ENCODE measurements at places on chromosomes 7 and 10.

GRCh38 chr7:55980266-55980665, 15.9 kb downstream of the NIPSNAP2 start:
- no peak for DNase-seq

DNA sequence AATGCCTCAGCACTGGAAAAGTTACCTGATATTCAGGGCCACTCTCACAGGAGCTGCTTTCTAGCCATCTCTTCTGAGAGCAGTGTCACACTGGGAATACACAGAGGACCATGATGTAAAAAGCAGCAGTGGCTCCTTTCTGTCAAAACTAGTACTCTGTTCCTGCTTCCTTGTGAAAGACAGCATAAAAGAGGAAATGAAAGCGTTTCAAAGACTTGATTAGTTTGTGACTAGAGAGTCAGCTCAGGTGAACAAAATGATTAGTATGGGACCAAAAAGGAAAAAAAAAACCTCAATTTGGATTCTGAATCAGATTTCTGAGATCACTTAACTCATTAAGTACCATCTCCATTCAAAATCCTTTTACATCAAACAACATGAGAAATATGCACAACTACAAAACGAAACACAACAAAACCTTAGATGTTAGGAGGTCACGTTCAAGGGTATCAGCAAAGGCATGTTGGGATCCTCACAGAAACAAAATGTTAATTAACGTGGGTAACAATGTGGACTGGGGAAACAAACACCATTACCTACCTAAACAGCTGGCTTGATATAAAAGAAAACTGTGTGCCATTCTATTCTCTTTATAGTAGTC, 103.7 kb downstream of the MACC1 start:
- DNase-seq, result no peak

GRCh38 chr7:151256410-151257045, 8.0 kb upstream of the SMARCD3 start:
- DNase-seq, result no peak

DNA sequence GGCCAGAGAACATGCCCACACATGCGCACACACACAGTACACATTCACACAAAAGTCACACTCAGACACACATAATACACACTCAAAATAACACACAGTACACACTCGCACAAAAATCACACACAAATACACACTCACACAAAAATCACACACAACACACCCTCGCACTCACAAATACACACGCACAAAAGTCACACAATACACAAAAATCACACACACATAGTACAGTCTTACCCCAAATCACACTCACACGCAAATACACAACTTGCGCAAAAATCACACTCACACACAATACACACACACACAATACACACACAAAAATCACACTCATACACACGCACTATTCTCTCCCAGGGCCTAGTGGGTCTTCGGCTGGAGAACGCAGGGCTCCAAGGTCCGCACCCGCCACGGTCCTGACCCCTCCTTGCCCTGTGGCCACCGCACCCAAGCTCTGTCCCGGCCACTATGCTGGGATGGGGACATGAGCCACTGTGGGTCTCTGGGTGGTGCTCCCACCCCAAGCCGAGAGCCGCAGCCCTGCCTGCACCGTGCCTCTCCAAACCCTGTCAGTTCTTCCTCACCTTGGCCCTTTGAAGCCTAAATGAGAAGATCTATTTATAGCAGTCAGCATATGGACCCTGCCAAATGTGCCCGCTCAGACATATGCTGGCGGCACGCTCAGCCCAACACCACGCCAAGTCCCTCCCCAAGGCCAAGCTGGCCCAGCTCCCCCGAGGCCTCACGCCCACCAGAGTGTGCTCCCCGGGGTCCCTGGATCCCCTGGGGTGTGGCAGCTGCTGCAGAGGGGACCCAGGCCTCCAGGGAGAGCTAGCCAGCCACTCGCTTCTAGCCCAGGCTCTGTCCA, 55.9 kb downstream of the ELFN1 start:
- DNase-seq, result no peak

DNA sequence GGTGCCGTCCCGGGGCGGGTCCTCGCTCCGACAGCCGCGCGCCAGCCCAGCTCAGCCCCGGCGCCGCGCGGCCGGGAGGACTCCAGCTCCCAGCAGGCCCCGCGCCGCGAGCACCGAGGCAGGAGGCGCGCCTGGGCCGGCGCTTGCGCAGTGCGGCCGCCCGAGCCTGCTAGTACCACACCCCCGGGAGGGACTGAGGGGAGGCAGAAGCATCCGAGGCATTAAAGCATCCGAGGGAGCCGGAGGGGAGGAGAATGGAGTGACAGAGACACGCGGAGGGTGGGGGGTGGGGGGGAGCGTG, at the start of gene GRK5:
Gene GRK5, plus strand, starts transcription at position 206 of the 301 bp plus-strand sequence. CDS start 347 bp downstream, outside the sequence.
- peak; percentile 93 for DNase-seq

DNA sequence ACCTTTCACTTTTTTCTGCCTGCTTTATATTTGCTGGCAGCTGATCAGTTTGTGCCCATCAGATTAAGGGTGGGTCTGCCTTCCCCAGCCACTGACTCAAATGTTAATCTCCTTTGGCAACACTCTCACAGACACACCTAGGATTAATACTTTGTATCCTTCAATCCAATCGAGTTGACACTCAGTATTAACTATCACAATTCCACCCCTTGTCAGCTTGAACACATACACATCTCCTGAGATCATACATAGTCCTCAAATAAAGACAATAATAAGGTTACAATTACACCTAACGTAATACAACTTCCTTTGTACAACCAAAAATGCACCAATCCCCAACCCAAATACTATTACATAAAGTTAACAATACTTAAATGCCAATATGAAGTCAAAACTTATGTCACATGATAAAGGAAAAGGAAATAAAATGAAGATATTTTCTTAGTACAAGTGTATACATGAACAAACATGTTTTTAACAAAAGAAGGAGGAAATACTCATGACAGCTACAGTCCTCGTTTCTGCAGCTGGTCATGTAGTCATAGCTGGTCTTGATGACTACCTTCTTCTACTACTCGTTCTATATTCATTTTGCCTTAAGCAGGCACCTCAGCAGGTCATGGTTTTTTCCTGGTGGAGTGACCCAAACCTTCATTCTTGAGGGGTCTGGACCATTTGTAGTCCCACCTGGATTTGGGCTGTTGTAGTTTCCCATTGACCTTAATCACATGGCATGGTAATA, 96.7 kb upstream of the CABCOCO1 start:
- DNase-seq, result no peak

DNA sequence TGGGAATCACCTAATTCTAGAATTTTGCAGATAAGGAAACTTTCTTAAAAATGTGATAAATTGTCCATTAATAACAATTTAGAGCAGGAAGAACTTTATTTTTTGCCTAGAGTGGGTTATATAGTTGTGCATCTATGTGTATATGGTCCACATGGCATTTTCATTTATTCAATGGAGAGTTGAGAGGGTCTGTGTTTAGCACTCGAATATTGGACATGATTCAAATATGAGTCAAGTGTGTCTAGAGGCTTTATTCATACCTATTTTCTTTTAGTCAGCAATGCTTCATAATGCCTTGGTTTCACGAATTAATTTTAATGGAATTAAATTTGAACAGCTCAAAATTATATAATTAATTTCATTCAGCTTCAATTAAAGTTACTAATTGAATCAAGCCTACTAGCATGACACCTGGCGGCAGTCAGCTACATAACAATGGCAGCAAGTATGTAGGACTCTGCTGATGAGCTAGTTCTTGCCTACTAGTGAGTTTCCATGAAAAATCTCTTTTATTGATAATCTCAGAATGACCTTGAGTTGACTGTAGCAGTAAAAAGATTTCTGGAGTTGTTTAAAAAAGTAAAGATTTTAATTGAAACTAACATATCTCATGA, 17.7 kb downstream of the MDFIC start:
- no peak for DNase-seq

GRCh38 chr7:4797858-4798705, 22.7 kb downstream of the AP5Z1 start:
- DNase-seq, result peak; percentile 47

DNA sequence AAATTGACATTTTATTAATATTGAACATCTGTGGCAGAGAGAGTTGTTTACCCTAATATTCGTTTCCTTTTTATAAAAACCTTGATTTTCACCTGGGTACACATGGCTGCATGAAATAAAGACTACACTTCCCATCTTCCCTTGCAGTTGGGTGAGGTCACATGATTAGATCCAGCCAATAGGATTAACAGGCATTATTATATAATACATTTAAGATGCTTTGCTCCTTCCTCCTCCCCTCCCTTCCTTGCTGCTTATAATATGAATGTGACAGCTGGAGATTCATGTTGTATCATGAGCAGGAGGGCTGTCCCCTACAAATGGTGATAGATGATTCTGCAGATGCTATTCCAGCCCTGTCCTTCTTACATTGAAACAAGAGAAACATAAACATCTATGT, 146.6 kb downstream of the SH2D4B start:
- DNase-seq, result no peak

GRCh38 chr7:28516390-28517172, 104.3 kb downstream of the CREB5 start:
- no peak for DNase-seq

DNA sequence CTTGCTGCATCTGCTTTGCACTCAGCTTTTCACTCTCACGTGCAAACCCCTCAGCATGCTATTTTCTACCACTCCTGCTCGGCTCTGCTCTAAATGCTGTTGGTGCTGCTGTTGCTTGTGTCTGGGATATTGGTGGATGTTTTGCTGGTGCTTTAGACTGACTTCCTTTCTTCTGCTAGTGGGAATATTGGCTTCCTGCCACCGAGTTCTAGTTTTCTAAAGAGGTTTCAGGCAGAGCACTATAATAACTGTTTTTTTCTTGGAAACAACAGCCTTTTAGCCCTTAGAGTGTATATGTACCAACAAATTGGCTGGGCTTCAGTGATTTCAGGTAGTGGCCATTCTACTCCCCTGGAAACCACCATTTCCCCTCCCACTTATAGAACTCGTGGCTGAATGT, 27.8 kb downstream of the TMEM236 start:
- DNase-seq, result no peak

- no peak for DNase-seq
Observed at GRCh38 chr10:43938810-43939209, 290.1 kb upstream of the ZNF32 start.

GRCh38 chr10:48974510-48975156, 35.0 kb upstream of the LRRC18 start:
- no peak for DNase-seq

GRCh38 chr7:138903186-138903820, 77.9 kb downstream of the KIAA1549 start:
- DNase-seq, result peak; percentile 80

DNA sequence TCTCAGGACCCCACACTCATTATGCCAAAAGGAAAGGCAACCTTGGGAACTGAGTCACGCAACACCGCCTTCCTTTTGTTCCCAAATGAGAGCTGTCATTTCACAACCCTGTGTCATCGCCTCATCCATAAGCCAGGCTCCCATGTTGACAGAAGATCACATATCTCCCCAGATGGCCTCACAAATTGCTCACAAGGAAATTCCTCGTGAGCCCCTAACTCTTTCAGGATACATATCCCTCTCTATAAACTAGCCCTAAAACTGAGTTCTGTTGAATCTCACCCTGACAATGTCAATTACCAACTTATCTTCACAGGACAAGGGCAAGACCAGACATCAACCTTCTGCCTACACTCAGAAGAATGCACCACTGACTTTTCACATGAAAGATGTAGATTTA, 22.6 kb downstream of the CCDC3 start:
- DNase-seq, result no peak

GRCh38 chr7:374706-375311, 84.8 kb downstream of the FOXL3 start:
- peak; percentile 38 for DNase-seq

DNA sequence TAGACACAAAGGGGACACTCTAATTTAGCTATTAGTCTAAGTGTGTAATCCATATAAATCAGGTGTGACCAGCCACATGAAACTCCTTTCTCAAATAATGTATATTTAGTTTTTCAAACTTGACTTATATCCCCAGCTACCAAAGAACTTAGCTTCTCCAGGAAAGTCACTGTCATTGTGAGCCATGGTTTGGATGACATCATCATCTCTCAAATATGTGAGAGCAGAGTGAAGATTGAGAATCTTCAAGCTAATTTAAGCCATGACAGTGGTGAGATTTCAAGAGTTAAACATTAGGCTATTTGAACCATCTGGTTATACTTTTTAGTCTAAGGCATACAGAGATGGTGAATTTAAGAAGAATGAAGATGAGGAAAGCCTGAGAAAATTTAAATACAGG, 1165.6 kb downstream of the CNTNAP2 start:
- no peak for DNase-seq

DNA sequence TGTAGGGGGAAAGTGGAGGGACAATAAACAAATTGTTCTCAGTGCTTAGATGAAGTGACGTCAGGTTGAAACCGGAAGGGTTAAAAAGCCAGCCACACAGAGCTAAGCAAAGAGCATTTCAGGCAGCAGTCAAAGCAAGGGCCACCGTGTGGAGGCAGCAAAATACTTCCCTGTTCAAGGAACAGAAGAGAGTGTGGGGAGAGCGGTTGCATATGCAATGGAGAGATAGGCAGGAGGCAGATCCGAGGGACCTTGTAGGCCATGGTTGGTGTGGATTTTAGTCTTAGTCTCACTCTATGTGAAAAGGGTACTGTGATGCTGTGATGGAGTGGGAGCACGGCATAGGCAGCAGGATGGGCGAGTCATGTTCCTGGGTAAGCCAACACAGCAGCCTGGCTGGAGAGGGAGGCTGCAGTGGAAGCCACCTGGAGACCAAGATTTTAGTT, 3.8 kb upstream of the STN1 start:
- DNase-seq, result no peak

- DNase-seq, result no peak
Observed at GRCh38 chr10:99143651-99144050, 92.0 kb downstream of the HPSE2 start.

DNA sequence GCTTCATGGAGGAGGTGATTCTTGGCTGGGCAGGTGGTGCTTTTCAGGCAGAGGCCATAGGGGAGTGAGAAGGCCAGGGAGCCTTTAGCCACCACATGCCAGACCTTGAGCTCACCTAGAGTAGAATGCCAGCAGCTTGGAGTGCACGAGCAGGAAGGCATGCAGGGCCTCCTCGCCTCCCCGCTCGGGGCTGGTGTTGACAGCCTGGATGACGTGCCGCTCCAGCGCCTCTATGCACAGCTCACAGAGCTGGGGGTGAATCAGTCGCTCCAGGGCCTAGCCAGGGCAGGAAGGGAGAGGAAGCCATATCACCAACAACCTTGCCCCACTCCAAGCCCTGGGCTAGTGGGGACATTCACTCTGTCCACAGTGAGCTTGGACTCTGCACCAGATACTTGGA, 15.7 kb downstream of the HPS1 start:
- no peak for DNase-seq

DNA sequence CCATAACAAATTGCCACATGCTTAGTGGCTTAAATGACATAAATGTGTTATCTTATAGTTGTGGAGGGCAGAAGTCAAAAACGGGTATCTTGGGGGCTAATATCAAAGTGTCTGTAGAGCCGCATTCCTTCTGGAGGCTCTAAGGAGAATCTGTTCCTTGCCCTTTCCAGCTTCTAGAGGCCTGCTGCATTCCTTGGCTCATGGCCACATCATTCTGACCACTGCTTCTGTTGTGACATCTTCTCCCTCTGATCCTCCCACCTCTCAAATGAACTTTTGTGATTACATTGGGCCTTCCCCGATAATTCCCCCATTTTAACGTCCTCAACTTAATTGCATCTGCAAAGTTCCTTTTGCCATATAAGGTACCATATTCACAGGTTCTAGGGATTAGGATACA, 76.1 kb downstream of the CYP26A1 start:
- DNase-seq, result no peak

- no peak for DNase-seq
Observed at GRCh38 chr10:69955897-69956740, 96.5 kb upstream of the MACROH2A2 start.

GRCh38 chr10:132370426-132371340, 26.3 kb upstream of the PWWP2B start:
- no peak for DNase-seq

- DNase-seq, result peak; percentile 80
Observed at GRCh38 chr7:2019711-2020511, 212.8 kb downstream of the MAD1L1 start.

Measured in CD8-positive, alpha-beta memory T cell (primary cell).